Amniotic epithelial cell (primary cell): ENCODE measurements at places on chromosomes 11 and 22.

DNA sequence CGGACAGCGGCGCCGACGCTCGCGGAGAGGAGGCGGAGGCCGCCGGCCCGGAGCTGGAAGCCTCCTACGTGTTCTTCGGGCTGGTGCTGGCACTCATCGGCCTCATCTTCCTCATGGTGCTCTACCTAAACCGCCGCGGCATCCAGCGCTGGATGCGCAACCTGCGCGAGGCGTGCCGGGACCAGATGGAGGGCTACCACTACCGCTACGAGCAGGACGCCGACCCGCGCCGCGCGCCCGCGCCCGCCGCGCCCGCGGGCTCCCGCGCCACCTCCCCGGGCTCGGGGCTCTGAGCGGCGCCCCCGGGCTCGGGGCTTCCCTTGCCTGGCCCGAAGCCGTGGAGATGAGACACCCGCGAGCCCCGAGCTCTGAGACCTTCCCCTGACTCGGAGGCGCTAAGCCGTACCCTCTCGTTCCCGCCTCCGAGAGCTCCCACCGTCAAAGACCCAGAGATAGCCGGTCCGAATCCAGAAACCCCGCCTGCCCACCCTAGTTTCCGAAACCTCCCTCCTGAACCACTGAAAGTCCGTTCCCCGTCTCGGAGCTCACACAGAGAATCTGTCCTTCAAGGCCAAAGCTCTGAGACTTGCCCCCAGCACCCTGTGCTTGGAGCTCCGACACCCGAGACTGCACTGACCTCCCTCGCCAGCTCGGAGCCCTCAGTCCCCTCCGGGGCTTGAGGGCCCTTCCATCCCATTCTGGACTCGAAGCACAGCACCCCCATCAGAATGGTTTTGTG is 1.5 kb downstream of the TPBGL start:
- DNase-seq = no peak

DNA sequence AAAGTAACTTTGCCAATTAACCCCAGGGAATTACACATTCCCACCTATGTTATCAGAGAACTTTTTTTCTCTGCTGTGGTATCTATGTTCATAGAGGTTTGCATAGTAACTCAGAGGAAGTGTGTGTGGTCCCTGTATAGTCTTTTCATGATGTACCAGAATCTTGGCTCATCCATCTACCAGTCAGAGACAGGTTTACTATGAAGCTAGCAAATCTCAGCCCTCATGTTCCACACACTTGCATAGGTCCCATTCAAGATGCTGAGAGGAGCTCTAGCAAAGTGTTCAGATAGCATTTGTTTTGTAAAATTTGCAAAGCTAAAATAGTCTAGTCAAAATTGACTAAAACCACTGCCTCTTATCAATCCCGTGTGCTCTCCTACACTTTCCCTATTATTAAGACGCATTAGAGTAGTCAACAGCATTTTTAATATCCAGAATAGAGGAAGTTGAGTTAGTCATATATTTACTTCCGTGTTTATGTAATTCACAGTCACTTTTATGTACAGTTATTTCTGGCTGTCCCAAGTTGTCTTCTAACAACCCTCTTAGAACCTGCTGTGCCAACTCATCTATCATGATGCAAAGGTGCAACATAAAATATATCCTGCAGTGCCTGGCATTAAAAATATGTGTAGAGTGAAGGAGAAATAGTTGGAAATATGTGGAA is 184.2 kb downstream of the FAM76B start:
- DNase-seq = no peak

- DNase-seq = no peak
Measured at GRCh38 chr11:121614636-121615240, 162.0 kb upstream of the SORL1-AS1 start.

- peak; percentile 97 for DNase-seq
Measured at GRCh38 chr11:27423125-27423524, 49.5 kb downstream of the LGR4 start.

GRCh38 chr22:45868571-45869339 is 108.2 kb downstream of the WNT7B start:
- no peak for DNase-seq

GRCh38 chr11:134252346-134253187 is 585 bp downstream of the THYN1 start:
- DNase-seq = peak; percentile 67

- DNase-seq = no peak
Measured at GRCh38 chr22:19410941-19411689, 20.4 kb downstream of the HIRA start.

- no peak for DNase-seq
Measured at GRCh38 chr11:73804712-73805111, 17.0 kb downstream of the MRPL48 start.

GRCh38 chr11:116044941-116045340 is 540.7 kb upstream of the CADM1 start:
- DNase-seq = no peak

DNA sequence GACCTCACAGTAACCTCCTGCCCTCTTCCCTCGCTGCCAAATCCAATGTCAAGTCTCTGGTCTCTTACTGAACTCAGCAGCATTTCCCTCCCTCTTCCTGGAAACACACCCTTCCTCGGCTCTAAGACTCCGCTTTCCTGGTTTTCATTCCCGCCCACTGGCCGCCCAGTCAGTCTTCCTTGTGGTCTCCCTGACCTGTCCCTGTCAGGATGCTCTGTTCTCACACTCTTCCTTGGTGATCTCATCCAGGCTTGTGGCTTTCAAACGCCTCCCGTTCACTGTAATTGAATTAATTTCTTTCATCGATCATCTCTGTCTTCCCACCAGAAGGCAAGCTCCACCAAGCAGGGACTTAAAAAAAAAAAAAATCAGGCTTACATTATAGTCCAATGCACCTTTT is 33.5 kb downstream of the MYO18B start:
- DNase-seq = peak; percentile 58

DNA sequence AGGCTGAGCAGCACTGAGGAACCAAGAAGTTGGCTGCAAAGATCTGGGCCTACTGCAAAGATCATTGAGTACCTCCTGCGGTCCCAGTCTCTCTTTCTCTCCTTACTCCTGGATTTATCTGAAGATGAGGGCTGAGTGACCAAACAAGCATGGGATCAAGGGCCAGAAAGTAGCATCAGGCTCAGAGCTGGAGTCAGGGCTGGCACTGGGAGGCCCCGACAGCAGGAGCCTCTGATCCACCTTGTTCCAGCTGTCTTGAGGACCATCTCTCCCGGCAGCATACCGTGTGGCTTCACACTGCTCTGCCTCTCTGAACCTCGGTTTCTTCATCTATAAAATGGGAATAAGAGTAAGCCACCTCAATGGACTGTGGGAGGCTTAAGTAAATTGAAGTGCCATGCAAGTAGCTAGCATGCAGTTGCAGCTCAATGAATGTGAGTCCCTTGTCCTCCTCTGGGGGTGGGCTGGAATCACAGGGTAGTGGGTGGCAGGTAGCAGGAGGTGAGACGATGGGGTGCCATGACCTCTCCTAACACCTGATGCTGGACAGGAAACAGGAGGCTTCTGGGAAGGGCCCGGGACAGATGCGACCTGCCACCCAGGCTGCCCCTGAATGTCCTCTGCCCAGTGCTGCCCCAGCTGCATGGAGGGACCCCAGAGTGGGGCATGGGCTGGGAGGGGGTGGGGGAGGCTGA is 52.5 kb upstream of the PRDM11 start:
- no peak for DNase-seq

GRCh38 chr11:76656050-76656531 is 14.5 kb downstream of the LRRC32 start:
- no peak for DNase-seq

- no peak for DNase-seq
Measured at GRCh38 chr22:30894371-30894740, 74.2 kb downstream of the MORC2 start.

- DNase-seq = no peak
Measured at GRCh38 chr11:118933486-118933885, 7.8 kb upstream of the BCL9L start.

GRCh38 chr22:46119093-46119728 is 31.1 kb upstream of the PPARA start:
- no peak for DNase-seq

DNA sequence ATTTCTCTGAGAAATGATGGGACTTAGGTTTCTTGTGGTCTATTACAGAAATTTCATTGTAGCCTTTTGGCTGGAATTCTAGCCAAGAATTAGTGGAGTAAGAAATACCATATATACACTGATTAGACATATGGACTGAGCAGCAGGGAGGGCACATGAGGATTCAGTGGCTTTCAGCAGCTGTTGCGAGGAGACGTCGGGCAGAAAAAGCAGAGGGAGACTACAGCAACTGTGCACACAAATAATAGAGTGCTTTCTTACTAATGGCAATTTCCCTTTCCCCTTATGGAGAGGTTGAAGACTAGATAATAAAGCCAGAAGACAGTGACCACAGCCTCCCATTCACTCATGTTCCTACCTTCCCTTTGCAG is 35.4 kb upstream of the CCDC34 start:
- DNase-seq = no peak

GRCh38 chr11:63535734-63536133 is 874 bp upstream of the PLAAT4 start:
- no peak for DNase-seq

DNA sequence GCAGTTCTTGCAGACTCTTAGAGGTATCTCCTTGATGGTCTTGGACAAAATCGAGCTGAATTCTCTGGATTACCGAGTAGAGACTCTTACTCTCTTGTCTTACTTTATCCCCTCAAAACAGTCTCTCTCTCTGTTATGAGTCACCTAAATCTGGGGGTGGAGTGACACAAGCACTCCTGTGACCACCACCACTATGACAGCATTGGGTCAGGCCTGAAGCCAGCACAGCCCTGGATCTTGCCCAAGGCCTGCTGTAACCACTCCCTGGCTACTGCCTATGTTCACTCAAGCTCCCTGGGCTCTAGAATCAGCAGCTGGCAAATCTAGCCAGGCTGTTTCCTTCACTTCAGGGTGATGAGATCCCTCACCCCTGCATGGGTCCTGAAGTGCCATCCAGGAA is 662.5 kb downstream of the LUZP2 start:
- no peak for DNase-seq

GRCh38 chr11:76236092-76236999 is 30.0 kb upstream of the WNT11 start:
- peak; percentile 33 for DNase-seq

- no peak for DNase-seq
Measured at GRCh38 chr22:22533863-22534262, 13.8 kb upstream of the ZNF280A start.

- peak; percentile 29 for DNase-seq
Measured at GRCh38 chr11:60915248-60915914, 1.4 kb downstream of the TMEM109 start.

DNA sequence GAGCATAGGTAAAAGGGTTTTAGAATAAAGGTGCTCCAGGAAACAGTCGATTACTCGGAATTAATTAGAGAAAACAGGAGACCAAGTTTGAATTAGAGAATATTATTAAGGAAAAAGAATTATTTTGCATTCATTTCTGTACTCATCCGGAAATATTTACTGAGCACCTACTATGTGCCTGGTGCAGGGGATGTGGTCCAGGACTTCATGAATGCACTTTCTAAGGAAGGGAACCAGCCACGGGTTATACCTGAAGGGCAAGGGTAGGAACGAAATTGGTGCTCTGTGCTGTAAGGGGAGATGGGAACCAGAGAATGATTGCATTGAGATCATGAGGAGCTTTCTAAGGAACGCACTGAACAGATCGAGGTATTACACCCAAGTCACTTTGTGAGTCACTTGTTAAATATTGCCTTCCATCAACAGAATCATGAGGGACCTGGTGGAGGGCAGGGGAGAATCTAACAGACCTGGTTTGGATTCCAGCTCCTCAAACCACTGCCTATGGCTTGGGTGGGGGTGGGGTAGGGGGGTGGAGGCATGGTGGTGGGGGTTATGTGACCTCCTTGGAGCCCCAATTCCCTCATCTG is 40.9 kb downstream of the C11orf96 start:
- DNase-seq = peak; percentile 28

GRCh38 chr11:72685560-72686480 is 11.6 kb upstream of the PDE2A start:
- peak; percentile 59 for DNase-seq

DNA sequence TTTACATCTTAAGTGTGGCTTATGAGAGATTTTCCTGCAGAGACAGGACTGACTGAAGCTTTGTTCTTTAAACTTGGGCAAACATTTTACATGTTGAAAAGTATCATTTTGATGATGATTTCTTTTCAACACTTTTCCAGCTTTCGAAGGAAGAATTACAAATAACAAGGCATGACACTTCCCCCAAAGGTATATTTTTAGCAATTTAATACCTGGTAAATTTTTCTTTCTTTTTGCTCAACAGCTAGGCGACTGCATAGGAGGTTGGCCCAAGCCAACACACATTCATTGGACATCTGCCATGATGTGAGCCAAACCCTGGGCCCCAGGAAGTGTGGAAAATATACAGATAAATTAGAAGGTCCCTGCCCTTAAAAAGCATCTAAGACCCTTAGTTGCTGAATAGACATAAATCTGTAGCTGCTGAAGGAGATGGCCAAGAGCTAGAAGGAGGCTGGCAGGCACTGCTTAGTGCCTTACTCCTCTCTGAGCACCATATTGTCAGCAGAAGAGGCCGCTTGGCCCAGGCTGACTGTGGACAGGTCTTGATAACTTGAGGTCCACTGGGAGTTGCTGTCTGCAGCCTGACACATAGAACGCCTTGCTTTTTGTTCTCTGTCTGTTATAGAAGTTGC is 53.3 kb upstream of the CD44 start:
- DNase-seq = no peak

DNA sequence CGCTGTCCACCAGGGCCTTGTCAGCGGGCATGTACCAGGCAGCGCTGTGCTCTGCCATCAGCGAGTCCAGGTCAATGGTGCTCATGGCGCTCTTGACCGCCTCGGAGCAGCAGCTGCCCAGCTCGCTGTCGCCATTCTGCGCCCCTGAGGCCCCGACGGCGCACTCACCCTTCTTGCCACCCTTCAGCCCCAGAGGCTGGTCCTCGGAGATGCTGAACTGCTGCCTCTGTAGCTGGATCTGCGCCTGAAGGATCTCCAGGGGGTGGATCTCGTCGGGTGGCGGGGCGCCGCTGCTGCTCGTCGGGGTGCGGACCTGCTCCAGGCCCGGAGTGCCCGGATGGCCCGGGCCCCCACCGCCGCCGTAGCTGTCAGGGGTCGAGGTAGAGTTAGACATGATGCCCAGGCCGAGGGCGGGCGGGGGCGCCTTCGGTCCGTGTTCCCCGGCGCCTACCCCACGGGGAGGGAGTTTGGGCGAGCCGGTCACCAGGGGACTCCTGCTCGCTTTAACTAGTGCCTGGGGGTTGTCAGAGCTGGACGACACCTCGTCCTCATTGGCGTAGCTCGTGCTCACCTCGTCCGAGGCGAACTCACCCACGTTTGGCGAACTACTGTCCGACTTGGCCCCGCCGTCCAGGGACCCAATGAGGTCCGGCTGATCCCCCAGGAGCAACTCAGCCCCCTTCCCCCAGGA is 4.6 kb downstream of the MN1 start:
- no peak for DNase-seq

- no peak for DNase-seq
Measured at GRCh38 chr22:27844256-27844655, 42.7 kb upstream of the MN1 start.

GRCh38 chr22:44237290-44237689 is 56.6 kb downstream of the PARVG start:
- no peak for DNase-seq

GRCh38 chr22:50314455-50315288 is 7.2 kb upstream of the PLXNB2 start:
- DNase-seq = no peak

- peak; percentile 88 for DNase-seq
Measured at GRCh38 chr11:88102598-88102934, 72.7 kb downstream of the RAB38 start.
